ENCODE measurements at places on chromosomes 4 and X.

GRCh38 chr4:14919785-14920184 is 82.5 kb upstream of the CPEB2 start:
- no peak for DNase-seq

DNA sequence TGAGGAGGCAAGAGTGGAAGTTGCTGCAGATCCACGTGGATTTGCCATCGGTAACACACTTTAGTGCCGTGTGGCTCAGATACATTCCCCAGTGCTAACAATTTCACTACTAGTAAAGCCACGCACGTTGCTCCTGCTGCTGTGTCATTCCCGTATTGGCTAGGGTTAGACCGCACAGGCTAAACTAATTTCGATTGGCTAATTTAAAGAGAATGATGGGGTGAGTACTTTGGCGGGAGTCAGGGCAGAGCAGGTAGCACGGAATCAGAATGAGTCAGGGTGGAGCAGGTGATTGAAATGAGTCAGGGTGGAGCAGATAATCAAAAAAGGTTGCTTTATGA is 1337.5 kb downstream of the FSTL5 start:
- DNase-seq: no peak

DNA sequence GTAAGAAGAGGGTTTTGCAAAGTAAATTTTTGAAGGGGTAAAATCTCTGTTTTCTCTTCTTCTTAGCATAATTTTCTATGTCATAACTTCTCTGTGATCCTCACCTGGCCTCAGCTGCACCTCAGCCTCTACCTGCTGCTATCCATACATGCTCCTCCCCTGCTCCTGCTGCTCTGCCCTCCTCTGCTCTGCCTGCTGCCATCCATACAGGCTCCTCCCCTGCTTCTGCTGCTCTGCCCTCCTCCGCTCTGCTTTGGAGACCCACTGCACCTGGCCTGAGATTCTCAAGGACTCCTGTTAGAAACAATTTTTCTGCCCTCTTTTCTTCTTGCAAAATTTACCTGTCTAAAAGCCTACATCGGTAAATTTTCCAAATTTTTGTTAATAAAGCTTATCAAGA is 388.6 kb upstream of the PITX2 start:
- no peak for DNase-seq

DNA sequence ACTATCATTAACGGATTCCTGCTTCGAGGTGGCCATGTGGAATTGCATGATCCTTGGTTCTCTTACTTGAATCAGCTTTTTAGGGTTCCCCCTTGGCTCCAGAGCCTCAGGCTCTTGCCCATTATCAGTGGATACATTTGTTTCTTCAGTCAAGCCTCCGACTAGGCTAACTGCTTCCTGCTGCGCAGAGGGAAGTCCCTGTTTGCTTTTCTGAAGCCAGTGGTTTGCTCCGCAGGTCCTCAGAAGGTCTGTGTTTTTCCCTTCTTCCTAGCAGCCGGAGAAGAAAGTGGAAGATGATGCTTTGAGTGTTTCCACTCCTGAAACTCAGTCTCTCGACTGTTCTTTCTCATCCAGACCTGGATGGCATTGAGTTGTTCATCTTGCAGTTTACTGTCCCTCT is 20.6 kb downstream of the SRD5A3 start:
- no peak for DNase-seq

DNA sequence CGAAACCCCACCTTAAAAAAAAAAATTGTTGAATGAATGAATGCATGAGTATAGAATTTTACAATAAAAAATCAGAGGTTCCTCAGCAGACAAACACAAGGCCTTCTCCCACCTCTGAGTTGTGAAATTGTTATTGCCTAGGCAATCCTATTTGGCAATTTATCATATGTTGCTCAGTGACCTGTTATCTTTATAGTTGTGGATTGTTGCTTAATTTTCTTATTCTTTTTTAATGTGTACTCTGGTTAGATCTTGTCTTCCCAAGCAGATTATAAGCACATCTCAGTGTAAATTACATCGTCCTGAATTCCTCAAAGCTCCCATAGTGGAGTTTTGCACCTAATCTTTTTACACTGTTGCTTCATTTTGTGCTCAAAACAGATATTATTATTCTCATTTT is 71.9 kb downstream of the RBM47 start:
- no peak for DNase-seq

DNA sequence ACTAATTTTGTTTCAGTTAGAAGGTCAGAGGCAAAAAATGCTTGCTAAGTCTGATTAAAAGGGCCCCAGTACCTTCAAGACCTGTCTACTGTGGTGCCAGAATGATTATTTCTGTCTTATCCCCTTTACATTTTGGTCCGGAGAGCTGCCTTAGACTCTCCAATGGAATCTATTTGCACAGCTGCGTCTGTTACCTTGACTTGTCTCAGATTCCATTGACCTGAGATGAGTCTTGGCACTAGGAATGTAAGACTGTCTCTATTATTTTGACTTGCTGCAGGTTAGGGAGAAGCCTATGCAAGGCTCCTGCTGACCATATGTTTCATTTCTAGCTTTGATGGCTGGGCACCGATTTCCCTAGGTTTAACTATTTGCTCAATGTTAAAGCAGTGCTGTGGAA is 457.6 kb downstream of the KCTD8 start:
- no peak for DNase-seq

DNA sequence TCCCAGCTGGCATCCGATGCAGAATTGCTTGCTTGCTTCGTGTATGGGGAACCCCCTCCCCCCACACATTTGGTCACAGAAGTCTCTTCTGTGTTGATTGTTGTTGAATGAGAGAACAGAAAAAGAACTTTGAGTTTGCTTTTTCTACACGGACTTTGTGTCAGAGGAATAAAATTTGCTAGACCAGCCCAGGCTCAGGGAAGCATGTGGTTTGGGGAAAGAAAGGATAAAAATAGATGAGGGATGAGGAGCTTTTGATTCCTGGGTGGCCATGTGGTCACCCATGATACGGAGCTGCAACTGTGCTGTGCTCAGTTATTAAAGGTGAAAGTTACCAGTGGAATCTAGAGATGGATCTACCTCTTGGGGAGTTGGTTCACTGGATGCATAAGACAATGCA is 34.2 kb upstream of the ESX1 start:
- DNase-seq: no peak

DNA sequence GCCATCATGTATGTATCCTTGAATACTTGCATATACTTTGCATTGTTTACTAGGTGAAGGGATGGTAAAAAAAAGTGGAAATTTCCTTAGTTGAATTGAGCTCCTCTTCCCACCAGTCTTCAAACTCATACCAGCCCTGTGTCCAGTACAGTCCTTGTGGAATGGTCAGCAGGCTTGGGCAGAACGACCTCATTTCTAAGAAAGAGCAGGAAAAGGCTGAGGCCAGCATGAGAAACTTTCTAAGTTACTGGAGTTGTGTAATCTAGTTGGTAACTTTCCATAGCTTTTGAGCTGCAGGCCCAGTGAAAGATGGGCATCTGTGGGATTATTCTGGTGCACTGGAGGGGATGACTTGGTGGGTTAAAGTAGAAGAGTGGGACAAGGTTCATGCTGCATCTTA is 87.6 kb downstream of the DCUN1D4 start:
- DNase-seq: no peak

DNA sequence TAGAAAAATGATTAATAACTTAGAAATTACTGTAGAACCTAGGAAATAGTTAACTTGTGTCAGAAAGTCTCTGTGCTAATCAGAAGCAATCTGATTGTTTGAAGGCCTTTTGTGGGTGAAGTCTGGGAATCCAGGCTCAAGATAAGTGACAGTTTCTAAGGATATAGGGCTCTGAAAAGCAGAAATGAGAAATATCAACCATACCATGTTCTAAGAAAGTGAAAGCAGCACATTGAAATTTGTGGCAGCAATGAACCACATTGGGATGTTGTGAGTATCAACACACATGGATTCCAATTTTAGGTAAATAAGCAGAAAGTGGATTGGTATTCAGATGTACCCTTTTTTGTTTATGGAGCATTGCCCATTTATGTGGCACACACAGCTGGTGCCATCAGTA is 464.6 kb downstream of the IL15 start:
- DNase-seq: no peak

DNA sequence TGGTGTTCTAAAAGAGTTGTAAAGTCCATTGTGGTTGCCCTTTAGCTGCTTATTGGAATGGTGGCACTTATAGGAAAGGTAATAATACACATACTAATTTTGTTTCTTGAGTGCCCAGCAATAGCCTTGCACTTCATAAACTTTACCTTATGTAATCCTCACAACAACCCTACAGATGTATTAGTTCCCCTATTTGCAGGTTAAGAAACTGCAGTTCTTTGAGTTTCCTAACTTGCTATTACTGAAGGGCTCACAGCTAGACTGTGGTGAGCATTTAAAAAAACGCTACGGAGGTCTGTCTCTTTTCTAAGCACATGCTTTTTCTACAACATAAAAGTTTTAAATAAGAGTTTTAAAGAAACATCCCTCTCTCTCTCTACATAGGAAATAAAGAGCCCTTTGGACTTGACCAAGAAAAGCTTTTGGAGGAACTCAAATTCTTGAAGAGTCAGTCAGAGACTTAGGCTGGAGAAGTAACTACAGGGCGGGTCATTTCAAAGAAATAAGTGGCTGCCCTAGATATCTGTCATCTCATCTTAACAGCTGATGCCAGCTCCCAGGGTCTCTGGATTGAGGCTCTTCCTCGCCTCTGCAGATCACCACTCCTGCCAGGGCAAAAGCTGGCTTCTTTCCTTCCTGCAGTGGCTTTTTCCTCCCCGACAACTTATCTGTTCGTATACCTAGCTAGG is 42.0 kb upstream of the FBXW7 start:
- DNase-seq: no peak

DNA sequence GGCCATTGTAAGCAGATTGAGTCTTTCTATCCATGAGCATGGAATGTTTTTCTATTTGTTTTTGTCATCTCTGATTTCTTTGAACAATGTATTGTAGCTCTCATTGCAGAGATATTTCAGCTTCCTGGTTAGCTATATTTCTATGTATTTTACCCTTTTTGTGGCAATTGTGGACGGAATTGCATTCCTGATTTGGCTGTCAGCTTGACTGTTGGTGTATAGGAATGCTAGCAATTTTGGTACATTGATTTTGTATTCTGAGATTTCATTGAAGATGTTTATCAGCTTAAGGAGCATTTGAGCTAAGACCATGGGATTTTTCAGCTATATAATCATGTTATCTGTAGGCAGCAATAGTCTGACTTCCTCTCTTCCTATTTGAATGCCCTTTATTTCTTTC is 154.6 kb downstream of the GUCY2F start:
- DNase-seq: no peak

DNA sequence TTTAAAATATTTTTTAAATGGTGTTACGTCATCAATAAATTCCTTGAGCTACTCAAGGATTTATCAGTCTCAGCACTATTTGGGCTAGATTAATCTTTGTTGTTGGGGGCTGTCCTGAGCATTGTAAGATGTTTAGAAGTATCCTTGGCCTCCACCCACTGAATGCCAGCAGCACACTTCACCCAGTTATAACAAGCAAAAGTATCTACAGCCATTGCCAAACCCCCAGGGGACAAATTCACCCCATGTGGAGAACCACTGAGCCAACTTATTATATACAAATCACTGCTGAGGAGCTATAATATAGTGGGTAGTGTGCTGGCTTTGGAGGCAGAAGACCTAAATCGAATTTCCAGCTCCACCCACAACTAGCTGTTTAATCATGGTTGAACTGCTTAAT is 58.3 kb downstream of the ATP10D start:
- no peak for DNase-seq

GRCh38 chr4:182310316-182310715 is 67.1 kb downstream of the TENM3 start:
- no peak for DNase-seq

DNA sequence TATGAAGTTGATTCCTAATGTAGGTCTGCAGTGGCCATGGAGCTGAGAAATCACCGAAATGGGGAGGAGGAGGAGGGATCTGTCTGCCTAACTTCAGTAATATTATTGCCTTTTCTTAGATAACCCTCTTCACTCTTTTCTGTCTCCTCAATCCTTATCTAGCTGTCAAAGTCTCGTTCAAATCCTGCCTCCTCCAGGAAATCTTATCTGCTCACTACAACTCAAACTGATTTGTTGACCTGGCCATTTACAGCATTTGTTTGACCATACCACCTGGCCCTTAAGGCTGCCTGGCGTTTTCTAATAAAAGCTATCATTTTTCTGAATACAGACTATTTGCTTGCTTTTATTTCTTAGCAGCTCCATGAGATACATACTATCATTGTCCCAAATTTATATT is 33.8 kb downstream of the GALNT7 start:
- DNase-seq: no peak

GRCh38 chr4:8167815-8168214 is 9.2 kb upstream of the ABLIM2 start:
- no peak for DNase-seq

DNA sequence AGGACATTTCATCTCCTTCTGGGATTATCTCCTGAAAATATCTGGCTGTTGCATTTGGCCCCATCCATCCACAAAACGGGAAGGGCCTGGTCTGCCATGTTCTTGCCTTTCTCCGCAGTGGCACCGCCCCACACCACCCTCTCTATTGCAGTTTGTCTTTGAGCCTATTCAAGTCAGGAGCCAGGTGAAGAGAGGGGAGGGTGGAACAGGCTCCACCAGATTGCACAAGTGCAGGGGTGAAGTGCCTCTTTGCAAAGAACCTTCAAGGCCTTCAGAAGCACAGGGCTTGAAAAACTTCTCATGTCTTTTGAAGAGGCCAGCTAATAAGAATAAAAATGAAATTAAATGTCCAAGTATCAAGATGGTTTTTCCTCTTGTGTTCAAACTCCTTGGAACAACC is 28.7 kb downstream of the RS1 start:
- DNase-seq: no peak

- no peak for DNase-seq
Measured at GRCh38 chrX:30821116-30821515, 67.9 kb downstream of the TAB3 start.

GRCh38 chr4:166628454-166628853 is 605.8 kb downstream of the SPOCK3 start:
- DNase-seq: no peak

DNA sequence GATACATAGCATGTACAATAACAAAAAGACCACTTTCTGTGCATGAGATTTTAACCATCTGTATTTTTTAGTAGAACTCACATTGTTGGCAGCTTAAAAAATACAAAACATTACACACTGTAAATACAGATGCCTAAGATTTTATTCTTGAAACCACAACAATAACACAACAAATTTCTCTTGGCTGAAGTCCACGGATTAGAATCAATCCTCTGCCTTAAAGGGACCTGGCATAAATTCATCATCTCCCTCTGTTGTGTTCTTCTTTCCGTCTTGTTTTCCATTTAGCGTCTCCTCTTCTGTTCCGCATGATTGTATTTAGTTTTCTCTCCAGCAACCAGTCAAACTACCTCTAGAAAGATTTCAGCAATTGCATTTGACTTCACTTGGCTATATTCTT is 231.0 kb downstream of the SPOCK3 start:
- no peak for DNase-seq

DNA sequence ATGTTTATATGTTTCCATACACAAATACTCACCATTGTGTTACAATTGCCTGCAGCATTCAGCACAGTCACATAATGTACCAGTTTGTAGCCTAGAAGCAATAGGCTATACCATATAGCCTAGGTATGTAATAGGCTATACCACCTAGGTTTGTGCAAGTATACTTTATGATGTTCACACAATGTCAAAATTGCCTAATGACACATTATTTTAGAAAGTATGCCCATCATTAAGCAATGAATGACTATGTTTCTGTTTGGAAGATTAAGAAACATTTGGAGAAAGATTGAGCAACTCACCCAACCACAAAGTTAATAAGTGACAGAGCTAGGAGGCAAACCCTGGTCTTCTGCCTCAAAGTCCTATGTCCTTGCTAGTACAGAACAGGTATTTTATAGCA is 96.8 kb upstream of the GRIA3 start:
- DNase-seq: no peak

All from NCI-H774 (cell line).